ENCODE measurements at places on chromosomes 16 and 17.

- no peak for DNase-seq
Observed at GRCh38 chr17:48229936-48230335, 122.4 kb downstream of the SNX11 start.

- peak; percentile 37 for DNase-seq
Observed at GRCh38 chr17:41975099-41976083, 8.8 kb downstream of the CNP start.

- no peak for DNase-seq
Observed at GRCh38 chr17:64686705-64687104, 24.6 kb upstream of the SMURF2 start.

DNA sequence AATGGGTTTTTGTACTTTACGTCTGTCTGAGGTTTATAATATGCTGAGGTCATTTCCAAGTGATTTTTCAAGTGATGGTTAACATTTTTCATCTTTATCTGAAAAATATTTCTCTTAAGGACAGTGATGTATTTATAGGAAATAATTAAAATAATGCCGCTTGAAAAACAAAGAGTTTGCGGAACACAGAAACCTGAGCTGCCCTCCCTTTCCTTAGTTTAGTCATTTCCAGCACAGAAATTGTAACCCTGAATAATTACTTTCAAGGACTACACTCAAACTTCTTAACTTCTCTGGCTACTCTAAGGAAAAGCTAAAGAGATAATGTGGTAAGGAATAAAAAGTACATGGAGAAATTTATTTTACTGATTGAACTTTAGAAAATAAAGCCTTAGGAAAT is 54.6 kb downstream of the MRTFB start:
- no peak for DNase-seq

DNA sequence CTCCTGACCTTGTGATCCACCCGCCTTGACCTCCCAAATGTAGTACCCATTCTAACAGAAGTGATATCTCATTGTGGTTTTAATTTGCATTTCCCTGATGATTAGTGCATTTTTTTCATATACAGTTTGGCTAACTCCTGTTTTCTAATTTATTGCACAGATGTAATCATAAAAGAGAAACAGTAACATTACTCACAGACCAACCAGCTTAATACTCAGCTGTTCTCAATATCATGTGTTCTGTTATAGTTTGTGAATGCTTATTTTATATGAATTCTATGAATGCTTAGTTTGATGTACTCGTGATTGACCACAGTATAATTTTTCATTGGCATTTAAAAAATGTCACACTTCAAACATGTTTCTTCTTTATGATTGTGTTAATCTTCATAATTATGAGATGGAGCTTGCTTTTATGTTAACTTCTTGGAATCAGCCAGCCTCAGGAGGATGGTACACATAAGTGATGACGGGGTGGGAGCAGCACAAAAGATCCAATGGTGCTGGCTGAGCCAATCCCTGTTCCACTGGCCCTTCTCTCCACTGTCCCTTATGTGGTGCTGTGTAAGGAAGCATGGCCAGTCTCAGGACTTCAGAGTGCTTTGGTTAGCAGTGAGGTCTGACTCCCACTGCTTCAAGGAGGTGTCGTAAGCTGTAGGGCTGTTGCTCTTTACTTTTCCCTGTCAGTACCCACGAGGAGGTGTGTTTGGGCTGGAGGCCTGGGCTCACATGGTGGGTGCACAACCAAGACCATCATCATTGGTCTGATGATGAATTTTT is 191.0 kb downstream of the SPECC1 start:
- DNase-seq, result no peak

- peak; percentile 9 for DNase-seq
Observed at GRCh38 chr17:56824503-56824902, 9.2 kb downstream of the C17orf67 start.

DNA sequence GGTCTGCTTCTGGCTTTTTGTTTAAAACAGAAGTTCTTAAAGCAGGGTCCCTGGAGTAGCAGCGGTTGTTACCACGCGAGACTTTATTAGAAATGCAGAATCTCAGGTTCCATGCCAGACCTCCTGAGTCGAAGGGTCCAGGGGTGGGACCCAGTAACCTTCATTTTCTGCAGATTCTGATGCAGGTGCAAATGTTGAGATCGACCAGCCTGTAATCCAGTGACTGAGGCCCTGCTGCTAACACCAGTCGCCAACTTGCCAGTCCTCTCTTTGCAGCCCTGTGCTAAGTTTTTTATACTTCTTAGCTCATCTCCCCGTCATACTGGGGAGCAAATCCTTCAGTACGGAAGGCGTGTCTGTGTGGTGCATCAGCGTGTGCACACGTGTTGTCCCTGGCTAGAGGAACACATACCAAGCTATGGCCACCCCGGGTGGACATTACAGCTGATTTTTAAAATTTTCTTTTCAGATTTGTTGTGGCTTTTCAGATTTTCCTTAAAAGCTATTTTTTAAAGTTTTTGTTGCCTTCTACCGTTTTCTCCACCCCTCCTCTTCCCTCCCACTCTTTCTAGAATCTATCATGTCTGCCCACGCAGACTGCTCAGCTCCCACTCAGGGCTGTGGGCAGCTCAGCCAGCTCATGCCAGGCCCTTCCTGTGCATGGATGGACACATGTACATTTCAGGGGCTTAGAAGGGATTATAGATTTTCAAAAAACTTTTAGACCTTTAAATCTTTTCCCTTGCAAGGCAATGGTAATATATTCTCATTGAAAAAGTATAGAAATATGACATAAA is 57.7 kb downstream of the MEAK7 start:
- no peak for DNase-seq

DNA sequence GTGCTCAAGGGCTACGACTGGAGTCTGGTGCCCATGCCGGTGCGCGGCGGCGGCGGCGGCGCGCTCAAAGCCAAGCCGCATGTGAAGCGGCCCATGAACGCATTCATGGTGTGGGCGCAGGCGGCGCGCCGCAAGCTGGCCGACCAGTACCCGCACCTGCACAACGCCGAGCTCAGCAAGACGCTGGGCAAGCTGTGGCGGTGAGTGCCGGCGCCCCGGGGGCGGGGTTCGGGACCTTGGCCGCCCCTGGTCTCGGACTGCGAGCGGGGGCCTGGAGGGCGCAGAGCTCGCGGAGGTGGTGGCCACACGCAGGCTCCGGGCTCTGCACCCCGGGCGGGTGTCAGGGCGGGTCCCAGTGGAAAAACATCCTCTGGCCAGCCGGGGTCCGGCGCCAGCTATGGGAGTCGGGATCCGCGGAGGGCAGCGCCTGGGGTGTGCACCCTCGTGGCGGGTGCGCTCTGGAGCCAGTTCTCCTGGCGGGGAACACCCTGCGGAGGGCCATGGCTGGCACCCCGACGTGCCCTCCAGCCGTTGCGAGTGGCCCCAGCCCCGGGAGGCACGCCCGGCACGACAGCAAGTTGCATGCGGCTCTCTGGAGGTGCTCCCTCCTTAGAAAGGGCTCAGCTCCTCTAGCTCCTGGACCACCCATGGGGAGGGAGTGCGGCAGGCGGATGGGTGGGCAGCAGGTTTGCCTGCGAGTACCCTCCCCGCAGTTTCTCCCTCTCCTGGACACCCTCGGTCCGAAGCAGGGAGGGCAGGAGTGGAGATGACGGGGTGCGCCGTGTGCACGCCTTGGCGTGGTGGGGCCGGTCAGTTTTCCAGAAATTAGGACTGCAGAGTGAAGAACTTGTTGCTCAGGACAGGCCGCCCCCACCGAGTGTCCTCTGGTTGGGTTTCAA is 824 bp downstream of the SOX8 start:
- no peak for DNase-seq

- no peak for DNase-seq
Observed at GRCh38 chr16:83626204-83626603, 181.6 kb upstream of the HSBP1 start.

- no peak for DNase-seq
Observed at GRCh38 chr17:48603959-48604769, 622 bp downstream of the HOXB6 start.

DNA sequence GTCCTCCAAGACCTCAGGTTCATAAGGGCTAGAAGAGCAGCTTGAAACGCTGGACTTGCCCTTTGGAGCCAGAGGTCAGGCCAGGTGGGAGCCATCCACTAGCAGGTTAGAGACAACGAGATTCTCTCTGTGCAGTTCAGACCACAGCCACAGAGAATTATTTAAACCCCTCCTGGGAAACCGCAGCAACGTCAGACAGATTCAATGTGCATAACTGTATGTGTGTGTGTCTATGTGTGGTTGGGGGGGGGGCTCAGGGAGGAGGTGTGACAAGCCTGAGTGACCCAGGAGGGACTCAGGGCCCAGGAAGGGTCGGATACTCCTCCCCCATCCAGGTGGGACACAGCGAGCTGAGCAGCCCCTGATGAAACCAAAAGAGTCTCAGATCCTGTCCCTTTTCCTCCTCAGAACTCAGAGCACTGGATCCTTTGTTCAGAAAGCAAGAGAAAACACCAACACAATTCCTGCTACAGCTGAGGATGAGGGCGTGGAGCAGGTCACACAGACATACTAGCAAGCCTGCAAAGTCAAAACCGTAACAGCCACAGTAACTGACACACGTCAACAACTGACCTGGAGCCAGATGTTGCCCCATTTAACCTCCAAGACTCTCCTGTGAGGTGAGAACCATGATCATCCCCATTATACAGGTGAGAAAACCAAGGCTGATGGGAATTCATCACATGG is 66.8 kb downstream of the XYLT1 start:
- DNase-seq, result no peak

GRCh38 chr16:77553130-77553529 is 118.3 kb upstream of the ADAMTS18 start:
- no peak for DNase-seq

- DNase-seq, result no peak
Observed at GRCh38 chr16:24769806-24770205, 40.4 kb downstream of the TNRC6A start.

- DNase-seq, result no peak
Observed at GRCh38 chr17:77579682-77580081, 378.8 kb upstream of the TNRC6C start.

DNA sequence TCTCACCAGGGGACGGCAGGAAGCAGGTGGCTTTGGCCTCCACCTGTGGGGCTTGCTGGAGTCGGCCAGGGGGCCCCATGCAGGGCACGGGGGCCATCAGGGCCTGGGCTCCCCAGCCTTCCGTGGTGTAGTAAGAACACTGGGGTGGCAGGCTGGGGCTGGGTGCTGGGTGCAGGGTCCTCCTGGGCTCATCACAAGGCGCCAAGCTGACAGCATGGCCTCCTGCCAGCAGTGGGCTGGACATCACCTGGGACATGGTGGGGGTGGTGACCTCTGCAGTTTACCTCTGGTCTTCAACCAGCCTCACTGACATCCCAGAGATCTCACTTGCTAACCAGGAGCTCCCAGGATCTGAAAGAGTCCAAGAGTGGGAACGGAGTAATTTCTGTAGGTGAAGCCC is 5.3 kb downstream of the TNS4 start:
- no peak for DNase-seq

GRCh38 chr16:67029254-67030096 is 526 bp downstream of the CBFB start:
- DNase-seq, result peak; percentile 58

DNA sequence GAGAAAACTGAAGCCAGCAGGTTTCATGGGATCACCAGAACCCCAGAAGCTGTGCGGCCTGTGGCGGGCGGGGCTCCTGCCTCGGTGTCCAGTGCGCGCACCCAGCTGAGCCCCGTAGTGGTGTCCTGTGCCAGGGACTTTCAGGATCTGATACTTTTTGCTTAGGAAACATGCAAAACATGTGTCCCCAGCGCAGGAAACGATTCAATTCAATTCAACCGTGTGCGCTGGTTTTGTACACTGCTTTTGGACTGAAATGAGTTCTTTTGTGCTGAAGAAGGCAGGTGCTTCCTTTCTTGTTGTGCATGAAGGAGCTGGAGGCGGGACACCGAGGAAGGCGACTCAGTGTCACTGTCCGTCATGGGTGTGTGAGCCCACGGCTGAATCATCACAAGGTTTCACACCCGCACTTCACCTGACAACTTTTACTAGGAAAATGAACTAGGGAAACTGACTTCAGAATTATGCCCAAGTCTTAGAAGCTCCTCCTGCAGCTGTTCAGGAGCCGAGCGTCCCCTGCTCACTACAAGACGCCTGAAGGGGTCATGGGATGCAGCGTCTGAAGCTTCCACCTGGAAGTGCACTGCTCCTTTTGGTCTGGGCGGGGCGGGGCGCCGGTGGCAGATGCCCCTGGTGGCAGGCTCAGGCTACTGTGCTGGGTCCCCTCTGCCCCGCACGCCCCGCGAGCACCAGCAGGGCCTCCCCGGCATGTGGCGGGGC is 31.4 kb upstream of the ZNF750 start:
- DNase-seq, result no peak

DNA sequence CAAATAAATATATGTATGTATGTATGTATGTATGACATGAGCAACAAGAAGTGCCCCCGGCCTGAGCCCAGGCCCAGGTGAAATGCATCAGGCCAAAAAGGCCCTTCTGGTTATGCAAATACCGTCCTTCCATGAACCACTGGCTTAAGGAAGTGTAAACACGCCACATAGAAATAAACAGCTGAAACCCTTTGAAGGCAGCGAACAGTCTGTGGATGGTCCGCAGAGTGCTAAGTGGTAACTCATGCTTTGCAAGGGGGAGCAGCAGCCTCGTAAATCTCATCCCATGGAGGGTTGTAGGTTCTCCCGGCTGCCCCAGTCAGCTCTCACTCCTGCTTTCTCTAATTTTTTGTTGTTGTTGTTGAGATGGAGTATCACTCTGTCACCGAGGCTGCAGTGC is 36.7 kb downstream of the COTL1 start:
- DNase-seq, result no peak

GRCh38 chr16:14302031-14302398 is 230.9 kb downstream of the MRTFB start:
- peak; percentile 81 for DNase-seq

- DNase-seq, result no peak
Observed at GRCh38 chr17:34750004-34750403, 170.6 kb downstream of the TMEM132E start.

DNA sequence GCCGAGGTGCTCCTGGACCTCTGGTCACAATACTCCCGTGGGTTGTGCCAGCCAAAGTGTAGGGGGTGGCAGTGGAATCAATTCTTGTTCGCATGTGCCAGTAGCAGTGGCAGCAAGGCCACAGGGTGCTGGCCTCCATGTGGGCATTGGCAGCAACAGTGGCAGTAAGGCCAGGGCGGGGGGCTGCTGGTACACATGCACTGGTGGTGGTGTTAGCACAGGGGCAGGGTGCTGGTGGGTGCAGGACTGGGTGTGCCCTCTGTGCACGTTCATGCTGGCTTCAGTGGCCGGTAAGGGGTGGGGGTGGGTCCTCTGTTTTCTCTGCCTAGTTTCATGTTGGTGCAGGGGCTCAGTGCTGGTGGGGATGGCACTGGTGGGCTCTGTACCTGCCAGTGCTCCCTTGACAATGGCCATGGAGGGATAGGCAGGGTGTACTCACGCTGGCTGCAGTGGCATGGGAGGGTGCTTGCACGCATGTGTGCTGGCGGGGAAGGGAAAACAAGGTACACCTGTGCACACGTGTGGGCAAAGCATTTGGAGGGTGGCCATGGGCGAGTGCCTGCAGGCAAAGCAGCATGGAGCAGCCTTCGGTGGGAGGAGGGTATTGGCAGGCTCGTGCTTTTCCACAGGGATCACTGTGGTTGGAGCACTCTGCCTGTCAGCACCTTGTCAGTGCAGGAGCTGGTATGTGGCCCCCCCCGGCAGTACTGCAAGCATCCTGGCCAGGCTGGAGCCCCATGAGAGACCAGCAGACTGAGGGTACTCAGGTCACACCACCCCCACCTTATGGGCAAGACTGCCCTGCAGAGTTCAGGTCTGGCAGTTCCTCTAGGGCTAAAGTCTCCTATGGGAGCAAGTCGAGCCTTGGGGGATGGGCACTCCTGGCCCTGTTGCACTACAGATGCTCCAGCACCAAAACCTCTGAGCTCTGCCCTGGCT is 35.8 kb downstream of the NF1 start:
- no peak for DNase-seq
